Activated CD4-positive, alpha-beta T cell treated with anti-CD3 and anti-CD28 coated beads, Interleukin-2, amount 50 U/mL, for 4 hours (primary cell): ENCODE measurements at places on chromosomes 16 and 17.

DNA sequence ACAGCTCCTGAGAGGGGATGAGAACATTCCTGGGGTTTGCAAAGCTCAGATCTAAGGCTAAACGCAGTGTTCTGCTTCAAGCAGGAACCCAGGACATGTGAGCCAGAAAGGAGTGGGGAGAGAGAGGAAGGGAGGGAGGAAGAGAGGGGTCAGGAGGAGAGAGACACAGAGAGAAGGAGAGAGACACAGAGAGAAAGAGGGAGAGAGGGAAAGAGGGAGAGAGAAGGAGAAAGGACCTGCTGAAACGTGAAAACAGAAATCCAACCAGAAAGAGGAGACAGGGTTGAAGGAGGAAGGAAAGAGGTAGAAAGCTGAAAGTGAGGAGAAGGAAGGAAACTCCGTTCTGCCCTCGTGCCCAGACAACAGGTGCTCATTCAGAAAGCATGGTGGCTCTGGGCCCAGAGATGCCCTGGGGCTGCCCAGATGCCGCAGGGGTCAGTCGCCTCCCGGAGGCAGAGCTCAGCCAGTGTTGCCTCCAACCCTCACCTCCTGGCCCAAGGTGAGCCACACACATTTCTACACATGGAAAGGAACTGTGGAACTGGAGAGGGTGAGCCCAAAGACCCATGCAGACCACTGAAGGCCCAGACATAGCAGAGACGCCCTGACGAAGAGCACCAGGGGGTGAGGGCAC is 49.0 kb upstream of the ENPP7 start:
- no peak for DNase-seq

DNA sequence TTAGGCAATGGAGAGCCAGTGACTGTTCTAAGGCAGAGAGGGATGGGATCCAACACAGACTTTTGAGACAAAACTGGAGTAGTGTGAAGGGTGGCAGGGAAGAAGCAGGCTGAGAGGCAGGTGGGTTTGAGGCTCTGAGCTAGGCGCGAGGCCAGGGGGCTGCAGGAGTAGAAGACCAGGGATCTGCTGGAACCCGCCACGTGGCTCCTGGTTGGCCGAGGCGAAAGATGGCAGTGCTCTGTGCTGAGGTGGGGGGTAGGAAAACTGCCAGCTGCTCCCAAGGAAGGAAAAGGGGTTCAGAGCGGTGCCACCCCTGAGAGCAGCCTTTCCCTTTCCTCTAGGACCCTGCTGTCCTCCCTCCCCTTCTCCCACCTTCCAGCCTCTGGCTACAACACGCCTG is 5.6 kb downstream of the CD300LG start:
- DNase-seq, result no peak

DNA sequence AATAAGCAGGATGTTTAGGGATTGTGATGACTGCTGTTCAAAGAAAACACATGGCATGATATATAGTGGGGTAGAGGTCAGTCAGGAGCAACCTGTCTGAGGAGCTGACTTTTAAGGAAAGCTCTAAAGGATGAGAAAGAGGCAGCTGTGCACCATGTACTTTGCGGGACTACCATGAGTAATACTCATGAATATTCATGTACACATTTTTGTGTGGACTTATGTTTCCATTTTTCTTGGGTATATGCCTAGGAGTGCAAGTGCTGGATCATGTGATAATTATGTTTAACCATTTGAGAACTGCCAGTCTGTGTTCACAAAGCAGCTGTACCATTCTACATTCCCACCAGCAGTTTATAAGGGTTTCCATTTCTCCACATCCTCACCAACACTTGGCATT is 35.8 kb downstream of the BEAN1 start:
- no peak for DNase-seq

DNA sequence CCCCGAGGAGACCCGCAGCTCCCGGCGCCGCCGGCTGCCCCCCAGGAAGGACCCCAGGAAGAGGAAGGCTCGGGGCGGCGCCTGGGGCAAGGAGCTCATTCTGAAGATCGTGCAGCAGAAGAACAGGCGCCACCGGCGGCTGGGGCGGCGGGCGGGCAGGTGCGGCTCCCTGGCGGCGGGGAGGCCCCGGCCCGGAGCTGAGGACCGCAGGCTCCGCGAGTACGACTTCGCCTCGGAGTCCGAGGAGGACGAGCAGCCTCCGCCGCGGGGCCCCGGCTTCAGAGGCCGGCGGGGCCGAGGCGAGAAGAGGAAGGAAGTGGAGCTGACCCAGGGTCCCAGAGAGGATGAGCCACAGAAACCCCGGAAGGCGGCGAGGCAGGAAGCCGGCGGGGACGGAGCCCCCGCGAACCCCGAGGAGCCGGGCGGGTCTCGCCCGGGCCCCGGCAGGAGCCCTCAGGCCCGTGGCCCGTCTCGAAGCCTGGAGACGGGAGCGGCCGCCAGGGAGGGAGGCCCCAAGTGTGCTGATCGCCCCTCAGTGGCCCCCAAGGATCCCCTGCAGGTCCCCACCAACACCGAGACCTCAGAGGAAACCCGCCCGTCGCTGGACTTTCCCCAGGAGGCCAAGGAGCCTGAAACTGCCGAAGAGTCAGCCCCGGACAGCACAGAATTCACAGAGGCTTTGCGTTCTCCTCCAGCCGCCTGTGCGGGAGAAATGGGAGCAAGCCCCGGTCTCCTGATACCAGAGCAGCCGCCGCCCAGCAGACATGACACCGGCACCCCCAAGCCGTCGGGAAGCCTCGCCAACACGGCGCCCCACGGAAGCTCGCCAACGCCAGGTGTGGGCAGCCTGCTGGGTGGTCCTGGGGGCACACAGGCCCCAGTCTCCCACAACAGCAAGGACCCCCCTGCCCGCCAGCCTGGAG is 22.3 kb upstream of the ZFPM1 start:
- peak; percentile 30 for DNase-seq

DNA sequence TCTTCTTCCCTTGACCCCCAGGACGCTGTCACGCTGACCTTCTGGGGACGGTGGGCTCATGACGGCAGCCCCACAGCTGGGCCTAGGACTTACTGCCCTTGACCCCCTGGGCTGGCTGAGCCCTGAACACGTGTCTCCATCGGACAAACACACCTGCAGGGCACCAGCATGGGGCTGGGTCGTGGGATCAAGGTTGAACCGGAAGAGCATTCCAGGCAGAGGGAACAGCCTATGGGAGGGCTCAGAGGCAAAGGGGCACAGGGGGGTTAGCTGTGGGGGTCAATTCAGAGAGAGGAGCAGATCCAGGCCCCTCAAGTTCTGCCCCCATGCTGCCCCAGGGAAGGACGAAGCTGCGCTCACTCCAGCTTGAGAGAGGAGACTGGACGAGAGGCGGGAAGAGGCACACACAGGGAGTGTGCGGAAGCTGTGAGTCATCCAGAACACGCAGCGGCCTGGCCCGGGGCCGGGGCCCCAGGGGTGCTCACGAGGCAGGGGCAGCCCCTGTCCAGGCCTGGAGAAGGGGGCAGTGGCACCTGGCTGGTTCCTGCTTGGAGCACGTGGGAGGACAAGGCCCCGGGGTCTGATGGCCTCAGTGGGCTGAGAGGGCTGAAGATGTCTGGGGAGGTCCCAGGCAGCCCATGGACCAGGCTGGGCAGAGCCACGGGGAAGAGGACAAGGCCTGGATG is 9.9 kb downstream of the SSTR5 start:
- no peak for DNase-seq

- DNase-seq, result peak; percentile 24
Observed at GRCh38 chr16:56866955-56867830, 2.2 kb downstream of the SLC12A3 start.

GRCh38 chr16:3349175-3349574 is 6.5 kb upstream of the OR2C1 start:
- DNase-seq, result no peak

- no peak for DNase-seq
Observed at GRCh38 chr17:44628243-44629188, 27.8 kb upstream of the MEIOC start.

DNA sequence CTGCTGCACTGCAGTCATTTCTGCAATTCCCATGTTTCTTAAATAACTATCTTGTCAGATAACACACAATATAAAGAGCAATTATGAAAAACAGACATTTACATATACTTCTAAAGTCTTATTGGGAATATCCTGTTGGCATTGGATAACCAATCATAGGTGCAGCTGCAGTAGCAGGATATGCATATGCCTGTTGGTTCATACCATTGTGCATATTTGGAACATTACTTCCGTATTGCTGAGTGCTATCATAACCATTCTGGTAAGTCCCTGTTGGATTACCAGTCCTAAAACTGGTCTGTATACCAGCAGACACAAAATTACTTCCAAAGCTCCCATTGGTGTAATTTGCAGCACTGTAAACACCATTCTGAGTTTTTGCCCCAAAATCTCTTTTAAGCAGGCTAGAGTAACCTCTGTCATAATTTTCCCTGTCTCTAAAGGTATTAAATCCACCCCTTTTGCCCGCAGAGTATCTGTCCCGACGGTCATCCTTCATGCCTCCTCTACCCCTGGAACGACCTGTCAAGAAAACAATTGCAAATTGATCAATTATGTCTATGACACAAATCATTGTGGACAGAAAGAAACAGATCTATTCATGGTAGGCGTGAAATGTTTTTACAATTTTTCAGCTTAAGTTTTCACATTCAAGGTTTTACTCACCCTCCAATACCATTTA is 3.1 kb upstream of the POLG2 start:
- DNase-seq, result no peak

- no peak for DNase-seq
Observed at GRCh38 chr17:61130330-61130729, 269.3 kb upstream of the TBX2 start.

- DNase-seq, result no peak
Observed at GRCh38 chr17:50311483-50311882, 34.4 kb upstream of the XYLT2 start.

DNA sequence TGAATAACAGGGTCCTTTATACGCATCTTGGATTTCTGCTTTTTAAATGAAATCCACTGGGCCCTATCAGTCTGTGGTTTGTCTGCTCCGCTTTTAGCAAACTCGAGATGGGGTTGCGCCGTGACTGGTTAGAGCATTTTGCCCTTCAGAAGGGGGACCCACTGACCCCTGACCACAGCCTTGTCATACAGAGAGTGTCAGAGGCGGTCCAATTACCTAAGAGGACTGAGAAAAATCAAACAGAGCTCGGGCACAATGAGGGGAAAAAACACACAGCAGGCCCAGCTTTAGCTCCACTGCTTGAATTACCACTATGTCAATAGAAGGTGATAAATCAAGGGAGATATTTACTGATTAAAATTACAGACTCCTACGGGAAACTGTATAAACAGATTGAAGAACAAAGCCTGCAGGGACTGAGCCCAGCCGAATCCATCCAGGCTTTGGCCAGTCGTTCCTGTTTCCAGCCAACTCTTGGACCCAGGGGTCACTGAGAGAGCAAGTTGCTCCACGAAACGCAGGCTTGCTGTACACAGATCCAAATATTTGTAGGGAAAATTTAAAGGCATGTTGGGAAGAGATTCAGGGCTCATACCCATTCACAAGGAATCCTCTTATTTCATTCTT is 131.9 kb upstream of the ZFHX3 start:
- DNase-seq, result no peak

GRCh38 chr16:14199199-14199598 is 128.1 kb downstream of the MRTFB start:
- DNase-seq, result no peak

- no peak for DNase-seq
Observed at GRCh38 chr17:68783861-68784260, 171.3 kb downstream of the ABCA8 start.

DNA sequence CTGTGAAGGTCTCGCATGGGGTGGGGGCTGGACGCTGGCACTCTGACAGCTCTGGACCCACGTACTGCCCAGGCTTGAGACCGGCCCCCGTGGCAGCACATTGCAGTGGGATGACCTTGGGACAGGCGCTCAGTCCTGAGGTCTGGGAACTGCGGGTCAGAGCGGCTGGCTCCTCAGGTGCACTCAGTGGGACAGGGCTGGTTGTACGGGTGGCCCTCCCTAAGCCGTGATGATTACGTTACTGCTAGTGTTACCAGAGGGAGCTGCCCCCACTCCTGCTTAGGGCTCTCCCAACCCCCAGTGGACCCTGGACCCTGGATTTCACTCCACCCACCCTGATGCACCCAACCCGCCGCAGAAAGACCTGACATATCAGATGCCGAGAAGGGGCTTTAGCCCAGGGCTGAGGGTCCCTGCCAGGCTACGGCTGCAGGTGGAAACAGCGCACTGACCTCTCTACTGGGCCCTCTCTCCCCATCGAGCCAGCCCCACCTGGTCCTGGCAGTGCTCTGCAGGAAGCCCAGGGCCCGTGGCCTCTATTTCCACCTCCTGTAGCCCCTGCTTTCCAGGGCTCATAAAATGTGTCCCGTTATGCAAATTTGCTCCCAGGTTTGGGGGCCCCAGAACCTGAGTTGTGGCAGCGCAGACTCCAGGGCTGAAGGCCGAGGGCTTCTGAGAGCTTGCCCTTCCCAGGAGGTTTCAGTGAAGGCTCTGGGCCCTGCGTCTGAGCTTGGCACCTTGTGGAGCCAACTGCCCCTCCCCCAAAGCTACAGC is 77.2 kb downstream of the RTN4RL1 start:
- no peak for DNase-seq

DNA sequence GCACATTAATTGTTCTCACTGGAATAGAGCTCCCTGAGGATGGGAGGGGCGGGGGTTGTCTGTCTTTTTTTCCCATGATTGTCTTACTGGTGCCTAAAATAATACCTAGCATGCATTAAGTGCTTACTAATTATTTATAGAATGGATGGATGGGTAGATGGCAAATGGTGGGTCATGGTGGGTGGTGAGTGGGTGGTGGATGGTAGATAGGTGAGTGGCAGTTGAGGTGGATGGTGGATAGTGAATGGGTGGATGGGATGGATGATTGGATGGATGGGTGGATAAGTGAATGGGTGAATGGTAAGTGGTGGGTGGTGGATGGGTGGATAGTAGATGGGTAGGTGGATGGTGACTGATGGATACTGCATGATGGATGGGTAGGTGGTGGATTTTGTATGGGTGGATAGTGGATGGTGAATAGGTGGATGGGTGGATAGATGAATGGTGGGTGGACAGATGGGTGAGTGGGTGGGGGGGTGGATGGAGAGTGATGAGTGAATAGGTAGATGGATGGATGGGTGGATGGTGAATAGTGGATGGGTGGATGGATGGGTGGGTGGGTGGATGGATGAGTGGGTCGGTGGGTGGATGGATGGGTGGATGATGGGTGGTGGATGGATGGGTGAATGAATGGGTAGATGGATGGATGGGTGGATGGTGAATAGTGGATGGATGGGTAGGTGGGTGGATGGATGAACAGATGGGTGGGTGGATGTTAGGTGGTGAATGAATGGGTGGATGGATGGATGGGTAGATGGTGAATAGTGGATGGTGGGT is 51.6 kb downstream of the RBFOX3 start:
- DNase-seq, result no peak
